ENCODE measurements at places on chromosomes 6 and 20. TPM values are rescaled to one million over a fixed set of nuclear protein-coding genes. Genes with fewer than 3 reads are reported as not detected.

DNA sequence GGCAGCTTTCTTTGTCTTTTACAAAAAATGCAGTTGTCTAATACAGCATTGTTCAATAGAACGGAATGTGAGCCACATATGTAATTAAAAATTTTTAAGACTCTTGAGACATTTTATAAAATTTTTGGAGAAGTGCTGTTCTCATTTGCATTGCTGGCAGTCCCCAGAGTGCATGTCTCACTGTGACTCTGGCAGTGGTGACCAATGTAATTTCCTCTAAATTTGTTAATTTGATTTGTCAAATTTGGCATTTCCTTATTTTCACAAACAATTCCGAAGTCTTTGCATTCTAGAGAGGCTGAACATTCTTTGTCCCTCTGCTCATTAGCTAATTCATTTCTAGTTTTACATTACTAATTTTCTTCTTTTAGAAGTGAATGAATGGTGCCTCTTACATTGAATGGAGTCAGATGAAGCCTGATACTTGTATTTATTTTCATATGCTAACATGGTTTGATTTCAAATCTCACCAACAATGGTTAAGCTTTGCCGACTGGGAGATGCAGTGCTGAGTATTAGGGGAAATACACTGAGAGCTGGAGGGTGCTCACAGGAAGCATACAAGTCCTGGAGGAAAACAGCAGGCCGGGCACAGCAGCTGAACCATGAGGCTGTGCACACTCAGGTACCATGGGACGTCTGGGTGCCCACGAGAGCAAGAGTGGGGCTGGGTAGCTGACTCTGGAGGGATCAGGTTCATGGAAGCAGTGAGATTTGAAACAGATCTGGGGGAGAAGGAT, 68.5 kb upstream of the ARMC2 start:
- no peak for DNase-seq

GRCh38 chr6:133613211-133613610, 275.7 kb upstream of the TCF21 start:
- DNase-seq = no peak

- DNase-seq = no peak
Measured at GRCh38 chr20:7094438-7094997, 327.0 kb downstream of the BMP2 start.

Gene ARMC2
- total RNA-seq = 10.0 TPM

GRCh38 chr6:47447722-47448121, 29.9 kb upstream of the CD2AP start:
- no peak for DNase-seq

GRCh38 chr20:38875175-38875993, 50.8 kb upstream of the FAM83D start:
- DNase-seq = no peak

GRCh38 chr6:168115748-168116437, 36.9 kb upstream of the FRMD1 start:
- DNase-seq = peak; percentile 65

- DNase-seq = no peak
Measured at GRCh38 chr6:50698546-50698945, 14.8 kb upstream of the TFAP2D start.

Measured in mesenteric fat pad (tissue), 1 donor.